Stimulated activated CD8-positive, alpha-beta memory T cell treated with anti-CD3 and anti-CD28 coated beads, Interleukin-7, amount 100 ng/mL, for 48 hours (primary cell): ENCODE measurements at places on chromosomes 4 and X.

GRCh38 chr4:54173281-54173912 is 55.7 kb upstream of the PDGFRA start:
- DNase-seq: no peak

- DNase-seq: no peak
Observed at GRCh38 chr4:141686879-141687278, 50.5 kb downstream of the IL15 start.

GRCh38 chr4:146214238-146214637 is at the start of gene REELD1:
Gene REELD1, plus strand, starts transcription at chr4:146214538. Its CDS starts 2,415 bp downstream, at chr4:146216953.
- no peak for DNase-seq

DNA sequence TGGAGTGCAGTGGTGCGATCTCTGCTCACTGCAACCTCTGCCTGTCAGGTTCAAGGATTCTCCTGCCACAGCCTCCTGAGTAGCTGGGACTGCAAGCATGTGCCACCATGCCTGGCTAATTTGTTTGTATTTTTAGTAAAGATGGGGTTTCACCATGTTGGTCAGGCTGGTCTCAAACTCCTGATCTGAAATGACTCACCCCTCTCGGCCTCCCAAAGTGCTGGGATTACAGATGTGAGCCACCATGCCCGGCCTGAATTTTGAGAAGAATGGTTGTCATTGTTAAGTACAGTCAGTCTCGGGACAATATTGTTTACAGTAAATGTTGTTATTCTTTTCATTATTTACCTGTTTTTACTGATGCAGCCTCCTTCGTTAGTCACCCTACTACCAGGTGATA is 1226.2 kb upstream of the TENM3 start:
- no peak for DNase-seq

DNA sequence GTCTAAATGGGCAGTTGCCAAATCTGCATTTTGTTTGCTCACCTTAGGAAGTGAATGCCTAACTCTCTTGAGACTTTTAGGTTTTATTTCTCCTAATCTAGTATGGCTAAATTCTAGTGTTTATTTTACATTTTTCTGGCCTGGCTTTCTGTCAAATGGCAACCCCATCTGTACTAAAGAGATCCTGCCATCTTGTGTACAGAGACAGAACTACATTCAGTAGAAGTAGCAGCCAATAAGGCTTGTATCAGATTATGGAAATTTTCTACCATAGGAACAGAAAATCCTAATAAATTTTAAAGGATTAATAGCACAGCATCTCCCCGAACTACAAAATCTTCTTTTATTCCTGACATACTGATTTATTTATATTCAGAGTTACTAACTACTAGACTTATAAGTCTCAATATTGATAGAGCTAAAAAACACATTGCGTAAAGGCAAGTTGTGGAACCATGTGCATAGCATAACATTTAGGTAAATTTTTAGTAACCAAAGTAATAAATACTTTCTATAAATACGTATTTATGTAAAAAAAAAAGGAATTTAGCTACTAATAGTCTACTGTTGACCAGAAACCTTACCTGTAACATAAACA is 45.5 kb downstream of the TMEM144 start:
- DNase-seq: no peak

DNA sequence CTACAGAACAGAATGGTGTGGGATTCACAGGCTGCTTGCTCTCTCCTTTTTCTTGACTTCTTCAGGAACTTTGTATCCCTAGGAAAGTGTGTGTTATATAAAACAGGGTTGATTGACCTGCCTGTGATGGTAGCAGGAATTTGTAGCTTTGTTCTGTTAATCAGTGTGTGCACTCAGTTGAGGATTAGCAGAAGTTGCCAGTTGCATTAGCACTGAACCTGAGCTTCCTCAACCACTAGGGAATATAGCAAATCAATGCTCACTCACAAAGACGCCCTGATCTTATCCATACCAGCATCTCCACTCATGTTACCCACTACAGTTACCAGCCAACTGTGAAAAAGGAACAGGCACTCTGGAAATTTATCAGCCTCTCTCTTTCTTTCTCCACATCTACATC is 319.1 kb upstream of the EMCN start:
- no peak for DNase-seq

DNA sequence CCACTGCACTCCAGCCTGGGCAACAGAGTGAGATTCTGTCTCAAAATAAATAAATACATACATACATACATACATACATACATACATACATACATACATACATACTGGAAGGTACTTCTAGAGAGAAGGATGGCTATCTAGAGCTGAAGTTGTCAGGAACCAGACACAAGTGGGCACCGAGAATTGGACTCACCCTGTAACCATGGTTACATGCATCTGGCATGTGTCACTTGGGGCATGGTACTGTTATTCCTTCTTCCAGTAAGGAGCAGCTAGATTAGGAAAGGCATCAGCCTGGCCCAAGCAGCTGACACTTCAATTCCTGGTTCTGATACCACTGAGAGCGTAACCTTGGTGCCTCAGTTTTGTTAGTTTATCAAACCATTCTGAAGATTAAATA is 127.1 kb downstream of the SH3KBP1 start:
- DNase-seq: no peak

DNA sequence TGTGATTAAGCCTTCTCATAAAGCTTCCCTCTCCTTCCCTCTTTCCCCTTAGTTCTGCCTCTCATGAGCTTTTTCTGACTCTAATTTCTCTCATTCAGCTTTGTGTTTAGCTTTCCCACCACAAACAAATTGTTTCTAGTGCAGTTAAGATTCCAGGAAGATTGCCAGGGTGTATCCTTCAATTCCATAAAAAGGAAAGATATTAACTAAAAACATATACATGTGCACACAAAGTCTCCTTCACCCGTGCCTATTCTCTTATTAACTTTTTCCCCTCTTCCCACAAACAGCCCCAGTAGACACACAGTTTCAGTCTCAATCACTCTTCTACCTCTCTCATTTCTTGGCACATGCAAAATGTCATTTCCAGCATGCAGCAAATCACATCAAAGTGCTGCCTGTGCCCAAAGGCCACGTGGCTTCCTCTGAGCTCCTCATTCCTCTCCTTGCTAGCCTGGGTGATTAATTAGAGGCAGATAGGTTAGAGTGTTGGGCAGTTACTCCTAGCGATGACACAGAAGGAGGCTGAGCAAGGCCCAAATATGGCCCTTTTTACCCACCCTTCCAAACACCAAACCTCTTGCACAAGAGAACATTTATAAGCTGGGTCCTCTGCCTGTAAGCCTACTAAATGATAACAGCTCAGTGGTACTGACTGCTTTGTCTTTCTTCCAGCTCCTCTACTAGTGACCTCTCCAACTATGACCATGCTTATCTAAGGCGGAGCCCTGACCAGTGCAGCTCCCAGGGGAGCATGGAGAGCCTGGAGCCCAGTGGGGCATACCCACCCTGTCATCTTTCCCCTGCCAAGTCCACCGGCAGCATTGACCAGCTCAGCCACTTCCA is 159.6 kb downstream of the SOWAHB start:
- DNase-seq: peak; percentile 39

DNA sequence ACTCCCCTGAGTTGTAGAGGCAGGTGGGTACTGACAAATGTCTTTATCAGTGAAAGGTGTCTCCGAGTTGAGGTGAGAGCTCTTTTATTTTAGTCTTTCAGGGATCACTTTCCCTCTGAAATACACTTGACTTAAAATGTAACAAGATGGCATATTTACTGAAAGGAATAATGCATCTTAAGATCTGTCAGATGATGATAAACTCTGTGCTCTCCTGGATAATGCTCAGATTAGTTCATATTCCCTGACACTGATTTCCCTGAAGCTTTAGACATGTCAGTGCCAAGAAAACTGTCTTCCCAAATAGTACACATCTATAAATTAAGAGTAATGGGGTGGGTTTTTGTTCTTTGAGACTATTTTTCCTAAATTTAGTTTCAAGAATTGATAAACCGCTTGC is 75.5 kb downstream of the ALG13 start:
- DNase-seq: no peak

DNA sequence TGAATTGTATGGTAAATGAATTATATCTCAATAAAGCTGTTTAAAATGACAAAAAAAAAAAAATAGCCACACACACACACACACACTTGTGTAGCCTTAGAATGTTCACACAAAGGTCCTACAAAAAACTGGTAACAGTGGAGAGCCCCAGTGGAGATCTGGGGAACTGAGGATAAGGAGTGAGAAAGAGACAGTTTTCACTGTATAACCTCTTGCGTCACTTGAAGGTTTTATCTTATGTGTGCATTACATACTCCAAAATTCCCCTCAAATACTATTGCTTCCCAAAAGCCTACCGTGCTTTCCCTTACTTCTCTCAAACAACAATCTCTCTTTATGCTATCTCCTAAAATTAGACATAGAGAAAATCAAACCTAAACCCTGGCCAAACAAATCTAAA is 67.8 kb downstream of the SMC1A start:
- no peak for DNase-seq

DNA sequence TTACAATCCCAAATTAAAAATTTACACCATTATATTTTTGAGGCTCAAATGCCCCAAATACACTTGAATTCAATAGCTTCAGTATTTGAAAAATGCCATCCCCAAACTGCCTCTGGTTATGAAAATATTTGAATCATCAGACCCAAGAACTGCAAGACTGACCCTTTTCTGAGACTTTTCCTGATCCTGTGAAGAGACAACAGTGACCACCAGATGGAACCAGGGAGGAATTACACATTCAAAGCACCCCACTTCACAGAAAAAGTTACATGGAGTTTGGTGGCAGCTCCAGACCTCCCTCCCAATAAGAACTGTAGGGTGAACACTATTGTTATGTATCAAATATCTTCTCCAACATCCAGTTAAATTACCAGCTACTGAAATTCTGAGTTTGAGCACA is 44.0 kb upstream of the SCD5 start:
- no peak for DNase-seq
